ENCODE measurements at places on chromosomes 6 and 20.

- no peak for DNase-seq
Measured at GRCh38 chr20:51569815-51570738, 27.6 kb upstream of the NFATC2 start.

GRCh38 chr6:53752856-53753255, 41.9 kb upstream of the LRRC1 start:
- DNase-seq = no peak

- DNase-seq = no peak
Measured at GRCh38 chr6:141117874-141118273, 1014.9 kb upstream of the GJE1 start.

DNA sequence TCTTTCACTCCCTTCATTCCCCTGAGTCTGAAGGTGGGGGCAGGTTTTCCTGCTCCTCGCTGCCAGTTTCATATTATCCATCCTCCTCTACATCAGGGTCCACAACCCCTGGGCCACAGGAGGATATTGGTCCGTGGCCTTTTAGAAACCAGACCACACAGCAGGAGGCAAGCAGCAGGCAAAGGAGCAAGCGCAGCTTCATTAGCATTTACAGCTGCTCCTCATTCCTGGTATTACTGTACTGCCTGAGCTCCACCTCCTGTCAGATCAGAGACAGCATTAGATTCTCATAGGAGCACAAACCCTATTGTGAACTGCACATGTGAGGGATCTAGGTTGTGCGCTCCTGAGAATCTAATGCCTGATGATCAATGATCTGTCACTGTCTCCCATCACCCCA, 380.3 kb downstream of the ARHGAP18 start:
- DNase-seq = no peak

DNA sequence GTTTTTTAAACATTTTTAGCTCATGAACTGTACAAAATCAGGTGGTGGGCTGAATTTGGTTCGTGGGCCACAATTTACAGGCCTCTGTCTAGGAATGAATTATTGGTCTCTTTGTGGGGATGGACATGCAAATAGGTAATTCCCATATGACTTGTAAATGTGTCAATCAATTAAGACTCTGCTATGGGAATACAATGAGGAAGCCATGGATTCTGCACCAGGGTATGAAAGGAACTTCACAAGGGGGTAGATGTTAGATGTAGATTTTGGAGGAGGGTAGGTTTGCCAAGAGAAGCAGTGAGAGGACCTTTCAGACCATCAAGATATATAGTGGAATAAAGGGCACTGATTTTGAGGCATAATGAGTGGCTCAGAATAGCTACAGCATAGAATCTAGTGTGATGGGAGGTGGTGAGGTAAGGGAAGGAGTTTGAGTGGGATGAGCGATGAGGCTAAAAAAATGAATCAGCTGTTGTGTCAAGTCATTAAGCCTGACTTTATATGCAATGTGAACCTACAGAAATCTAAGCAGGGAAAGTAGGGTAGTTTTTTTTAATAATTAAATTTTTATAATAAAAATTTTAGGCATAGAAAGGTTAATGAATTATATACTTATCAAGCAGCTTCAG, 32.6 kb upstream of the RNF182 start:
- DNase-seq = no peak

DNA sequence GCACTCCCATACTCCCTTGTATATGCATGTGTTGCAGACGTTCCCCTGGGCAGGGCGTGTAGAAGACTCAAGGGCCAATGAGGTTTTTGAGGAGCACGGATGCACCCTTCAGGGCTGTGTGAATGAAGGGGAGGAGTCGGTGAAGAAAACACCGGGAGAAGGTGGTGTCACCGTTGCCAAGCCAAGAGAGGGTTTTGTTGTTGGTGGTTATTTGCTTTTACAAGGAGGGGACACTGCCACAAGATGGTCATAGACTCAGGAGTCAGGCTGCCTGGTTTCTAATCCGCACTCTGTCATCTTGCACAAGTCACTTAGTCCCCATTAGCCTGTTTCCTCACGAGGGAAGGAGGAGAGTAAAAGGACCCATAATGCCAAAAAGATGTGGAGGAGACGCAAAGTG, 124.0 kb downstream of the PXDC1 start:
- DNase-seq = no peak

GRCh38 chr6:106512048-106512967, 117.0 kb downstream of the RTN4IP1 start:
- DNase-seq = no peak

DNA sequence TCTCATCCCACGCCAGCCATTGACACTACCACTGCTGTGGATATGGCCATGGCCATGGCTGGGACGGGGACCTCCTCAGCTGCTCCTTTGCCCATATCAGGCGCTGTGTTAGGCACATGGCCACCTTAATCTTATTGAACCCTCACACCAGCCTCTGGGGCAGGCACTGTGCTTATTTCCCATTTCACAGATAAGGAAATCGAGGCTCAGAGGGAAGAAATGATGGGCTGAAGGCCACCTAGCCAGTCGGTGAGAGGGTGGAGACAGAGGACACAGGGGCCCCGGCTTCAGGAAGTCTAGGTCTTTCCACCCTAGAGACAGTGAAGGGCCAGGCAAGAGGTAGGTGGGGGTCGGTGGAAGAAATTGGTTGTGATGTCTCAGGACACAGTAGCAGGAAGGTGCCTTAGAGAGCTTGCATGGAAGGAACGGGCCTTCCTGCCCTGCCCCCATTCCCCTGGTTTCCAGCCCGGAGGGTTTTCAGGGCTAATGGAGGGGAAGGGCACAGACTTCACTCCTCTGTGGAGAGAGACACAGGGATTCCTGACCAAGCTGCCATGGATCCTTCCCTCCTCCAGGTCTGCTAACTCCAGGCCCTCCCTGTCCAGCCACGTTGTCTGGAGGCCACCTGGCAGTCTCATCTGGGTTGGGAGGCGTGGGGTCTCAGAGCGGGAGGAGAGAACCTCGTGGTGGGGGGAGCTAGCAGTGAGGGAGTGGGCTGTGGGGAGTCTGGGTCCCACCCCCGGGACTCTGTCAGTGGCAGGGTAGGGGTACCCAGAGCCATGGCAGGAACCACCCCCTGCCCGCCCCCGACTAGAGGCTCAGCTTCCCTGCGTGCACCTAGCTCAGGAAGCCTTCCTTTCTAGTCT, 120.4 kb downstream of the VEGFA start:
- DNase-seq = peak; percentile 27

DNA sequence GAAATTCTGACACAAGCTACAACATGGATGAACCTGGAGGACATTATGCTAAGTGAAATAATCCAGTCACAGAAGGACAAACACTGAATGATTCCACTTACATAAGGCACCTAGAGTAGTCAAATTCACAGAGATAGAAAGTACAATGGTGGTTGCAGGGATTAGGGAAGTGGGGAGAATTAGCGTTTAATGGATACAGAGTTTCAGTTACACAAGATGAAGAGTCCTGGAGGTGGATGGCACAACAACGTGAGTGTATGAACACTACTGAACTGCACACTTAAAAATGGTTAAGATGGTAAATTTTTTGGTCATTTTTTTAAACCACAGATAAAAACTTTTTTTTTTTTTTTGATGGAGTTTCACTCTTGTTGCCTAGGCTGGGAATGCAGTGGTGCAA, 24.7 kb downstream of the MOCS3 start:
- no peak for DNase-seq

DNA sequence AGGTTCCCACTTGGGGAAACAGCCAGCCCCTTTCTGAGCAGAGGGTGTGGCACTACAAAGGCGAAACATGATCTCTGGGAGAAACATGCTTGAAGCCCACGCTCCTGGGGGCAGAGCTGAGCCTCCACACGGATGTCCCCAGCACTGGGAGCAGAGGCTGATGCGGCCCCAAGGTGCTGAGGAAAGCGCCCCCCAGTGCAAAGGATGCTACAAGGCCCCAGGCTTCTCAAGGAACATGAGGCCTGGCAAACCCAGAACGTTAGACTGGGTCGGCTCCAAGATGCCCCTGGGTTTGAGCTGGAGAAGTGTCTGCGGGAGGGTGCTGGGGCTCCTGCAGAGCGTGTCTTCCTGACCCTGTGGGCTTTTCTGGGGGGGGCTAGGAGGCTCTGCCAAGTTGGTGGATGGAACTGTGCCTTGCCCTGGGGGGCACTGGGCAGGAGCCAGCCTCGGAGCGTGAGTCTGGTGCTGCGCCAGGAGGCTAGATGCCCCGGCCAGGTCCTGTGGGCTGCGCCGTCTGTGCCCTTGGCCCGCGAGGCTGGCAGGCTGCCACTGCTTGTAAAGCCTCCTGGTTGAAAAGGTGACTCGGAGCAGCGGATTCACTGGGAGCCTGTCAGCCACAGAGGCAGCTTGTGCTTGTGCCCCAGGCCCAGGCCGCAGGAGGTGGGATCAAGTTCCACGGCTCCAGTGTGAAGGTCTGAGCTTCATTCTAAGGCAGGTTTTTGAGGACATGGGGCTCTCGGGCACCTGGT, 8.1 kb downstream of the SYNJ2 start:
- peak; percentile 80 for DNase-seq

DNA sequence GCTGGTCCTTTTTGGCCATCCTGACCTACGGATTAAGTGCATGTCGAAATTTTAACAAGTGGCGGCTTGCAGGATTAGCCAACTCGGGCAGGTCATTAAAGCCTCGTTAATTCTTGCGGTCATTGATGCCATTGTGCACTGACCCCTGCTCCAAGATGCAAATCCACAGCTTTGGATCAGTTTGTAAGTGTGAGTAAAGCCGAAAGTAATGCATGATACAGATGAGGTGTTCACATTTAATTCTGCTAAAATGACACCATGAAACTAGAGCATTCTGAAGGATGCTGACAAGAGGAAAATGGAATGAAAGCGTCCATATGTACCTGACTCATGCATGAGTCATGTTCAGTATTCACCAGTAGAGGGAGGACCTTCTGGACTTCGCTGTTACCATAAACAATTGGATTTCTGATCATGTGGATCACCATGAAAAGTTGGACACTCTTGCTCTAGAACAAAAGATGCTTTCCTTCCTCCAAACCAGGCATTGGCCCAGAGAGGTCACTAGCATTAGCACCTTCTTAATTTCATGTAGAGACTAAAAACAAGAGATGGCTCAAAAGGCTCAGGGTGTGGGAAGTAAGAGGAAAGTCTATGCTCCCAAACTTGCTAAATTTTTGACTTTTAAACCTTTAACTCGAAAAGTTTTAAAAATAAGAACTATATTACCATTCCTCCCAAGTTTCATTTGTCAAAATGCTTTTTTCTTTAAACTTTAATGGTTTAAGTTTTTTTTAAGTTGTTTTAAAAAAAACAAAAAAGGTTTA, 48.0 kb downstream of the MUC22 start:
- DNase-seq = no peak

- no peak for DNase-seq
Measured at GRCh38 chr6:62324834-62325233, 38.8 kb upstream of the KHDRBS2 start.

DNA sequence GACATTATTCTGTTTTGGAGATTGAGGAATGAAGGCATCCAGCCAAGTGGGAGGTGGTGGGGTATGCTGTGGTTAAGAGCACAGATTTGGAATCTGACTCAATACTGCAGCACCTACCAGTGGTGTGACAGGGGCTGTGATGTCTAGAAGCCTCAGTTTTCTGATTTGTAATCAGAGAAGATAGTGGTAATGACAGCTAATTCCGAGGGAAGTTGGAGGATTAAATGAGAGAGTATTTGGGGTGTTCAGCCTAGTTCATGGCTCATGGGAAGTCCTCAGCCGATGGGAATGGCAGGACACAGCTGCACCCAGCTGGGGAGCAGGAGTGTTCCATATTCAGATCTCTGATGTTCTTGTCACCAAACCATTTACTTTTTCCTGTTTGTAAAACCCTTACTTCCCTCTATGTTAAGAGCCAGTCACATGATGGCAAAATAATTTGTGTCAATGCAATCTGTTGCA, 9.3 kb downstream of the SLC9A8 start:
- DNase-seq = no peak

DNA sequence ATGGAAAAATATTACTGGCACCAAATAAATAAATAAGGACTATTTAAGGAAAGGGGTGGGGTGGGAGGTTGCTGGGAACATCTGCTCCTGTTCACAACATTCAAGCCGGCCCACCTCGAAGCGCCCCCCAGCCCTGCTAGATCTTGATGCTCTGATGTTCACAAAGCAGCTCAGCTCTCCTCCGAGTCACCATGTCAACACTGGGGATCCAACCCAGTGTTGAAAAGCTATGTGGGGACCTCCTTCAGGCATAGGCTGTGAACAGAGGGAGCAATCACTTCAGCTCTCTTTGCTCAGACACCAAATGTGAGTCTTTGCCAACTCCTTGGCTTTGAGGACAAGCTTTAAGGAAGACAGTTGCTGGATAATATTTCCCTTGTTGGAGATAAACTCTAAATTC, 176.8 kb upstream of the NT5E start:
- no peak for DNase-seq

DNA sequence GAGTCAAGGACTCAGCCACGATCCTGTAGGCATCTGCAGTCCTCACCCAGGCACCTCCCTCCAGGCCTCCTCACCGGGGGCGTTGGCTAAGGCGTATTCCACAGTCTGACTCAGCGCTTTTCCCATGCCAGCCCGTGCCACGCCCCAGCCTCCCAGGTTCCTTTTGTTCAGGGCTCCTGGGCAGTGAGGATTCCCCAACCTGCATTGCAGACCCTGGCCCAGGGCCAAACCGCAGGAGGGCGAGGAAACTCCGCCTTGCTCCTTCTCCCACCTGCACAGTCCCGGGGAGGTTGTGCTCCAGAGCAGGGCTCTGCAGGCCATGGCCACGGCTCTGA, 202.8 kb upstream of the CST7 start:
- DNase-seq = peak; percentile 86

DNA sequence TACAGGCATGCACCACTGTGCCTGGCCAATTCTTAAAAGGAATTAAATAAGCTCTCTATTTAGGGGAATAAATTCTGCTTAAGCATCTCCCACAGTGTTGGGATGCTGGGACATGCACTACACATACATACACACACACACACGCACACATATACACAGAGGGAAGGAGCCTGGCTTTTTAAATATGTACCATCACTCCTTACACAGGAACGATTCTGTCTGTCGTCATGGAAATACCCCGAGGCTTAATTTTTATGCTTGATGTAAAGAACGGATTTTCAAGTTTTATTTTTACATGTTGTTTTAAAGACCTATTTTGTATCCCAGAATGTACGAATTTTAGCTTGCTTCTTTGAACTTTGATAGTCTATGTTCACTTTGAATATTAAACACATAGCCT, 95.3 kb downstream of the CD109 start:
- DNase-seq = no peak

DNA sequence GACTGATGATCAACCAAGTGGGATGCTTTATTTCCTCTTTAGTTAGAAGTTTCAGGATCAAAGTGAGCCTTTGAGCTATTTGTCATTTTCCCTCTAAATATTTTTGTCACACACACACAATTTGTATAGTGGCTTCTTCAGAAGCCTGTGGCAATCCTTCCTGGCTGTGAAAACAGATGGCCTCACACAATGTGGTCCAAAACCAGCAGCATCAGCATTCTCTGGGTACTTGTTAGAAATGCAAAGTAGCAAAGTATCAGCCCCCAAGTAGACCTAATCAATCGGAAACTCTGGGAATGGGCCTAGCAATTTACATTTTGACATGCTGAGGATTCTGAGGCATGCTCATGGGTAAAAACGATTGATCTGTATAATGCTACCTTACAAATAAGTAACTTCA, 115.9 kb downstream of the PAX1 start:
- no peak for DNase-seq
